CD4-positive, CD25-positive, alpha-beta regulatory T cell (primary cell): ENCODE measurements at places on chromosomes 1 and 21. TPM values are rescaled to one million over a fixed set of nuclear protein-coding genes. Genes with fewer than 3 reads are reported as not detected.

CAMK1G gene
- polyA plus RNA-seq = not detected

DNA sequence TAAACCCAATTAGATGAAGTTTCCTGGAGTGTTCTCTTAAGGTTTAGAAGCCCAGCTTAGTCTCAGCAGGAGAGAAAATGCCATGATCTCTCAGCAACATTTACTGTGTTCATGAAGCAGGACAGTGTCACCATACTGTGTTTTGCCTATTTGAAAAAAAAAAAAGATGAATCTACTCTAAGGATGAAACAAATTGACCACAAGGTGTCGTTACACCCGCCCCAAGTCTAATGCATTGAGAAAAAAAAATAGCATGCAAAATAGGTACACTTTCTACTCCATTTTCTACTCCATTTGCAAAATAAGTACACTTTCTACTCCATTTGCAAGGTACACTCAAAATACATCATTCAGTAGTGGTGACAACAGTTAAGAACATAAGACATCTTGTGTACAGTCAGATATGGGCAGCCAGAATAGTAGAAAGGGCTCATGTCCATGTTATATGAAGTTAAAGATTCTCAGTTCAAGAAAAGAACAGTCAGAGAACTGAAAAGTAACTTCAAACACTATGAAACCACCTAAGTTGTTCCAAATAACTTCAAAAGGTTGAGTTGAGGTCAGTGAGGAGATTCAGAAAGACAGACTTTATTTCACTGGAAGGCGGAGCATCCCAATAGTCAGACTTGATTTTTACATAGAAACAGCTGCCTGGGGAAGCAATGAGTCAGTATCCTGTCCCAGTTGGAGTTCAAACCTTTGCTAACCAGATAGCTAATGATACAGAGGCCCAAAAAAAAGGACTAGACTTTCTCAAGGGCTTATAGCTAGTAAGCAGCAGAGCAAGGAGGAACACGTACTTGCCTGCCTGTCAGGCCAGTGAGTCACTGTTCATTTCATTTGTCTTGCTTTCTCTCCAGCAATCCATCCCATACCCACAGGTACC is 13.3 kb downstream of the PLPPR5 start:
- DNase-seq = no peak

ERICH3 gene
- polyA plus RNA-seq = not detected

DNA sequence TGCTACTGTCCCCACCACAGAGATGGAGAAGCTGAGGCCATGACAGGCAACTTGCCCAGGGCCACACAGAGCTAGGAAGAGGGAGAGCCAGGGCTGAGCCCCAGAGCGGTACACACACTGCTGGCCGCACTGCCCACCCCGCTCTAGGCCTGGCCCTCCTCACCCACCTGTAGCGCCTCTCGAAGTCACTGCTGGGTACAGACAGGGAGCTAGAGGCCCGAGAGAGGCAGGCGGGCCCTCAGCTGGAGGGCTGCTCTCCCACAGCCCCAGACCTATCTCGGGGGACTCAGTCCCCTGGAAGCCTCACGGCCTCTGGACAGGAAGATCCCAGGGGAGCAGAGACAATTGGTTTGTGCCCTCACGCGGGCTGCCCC is 17.3 kb upstream of the PLEKHG5 start:
- DNase-seq = no peak

DNA sequence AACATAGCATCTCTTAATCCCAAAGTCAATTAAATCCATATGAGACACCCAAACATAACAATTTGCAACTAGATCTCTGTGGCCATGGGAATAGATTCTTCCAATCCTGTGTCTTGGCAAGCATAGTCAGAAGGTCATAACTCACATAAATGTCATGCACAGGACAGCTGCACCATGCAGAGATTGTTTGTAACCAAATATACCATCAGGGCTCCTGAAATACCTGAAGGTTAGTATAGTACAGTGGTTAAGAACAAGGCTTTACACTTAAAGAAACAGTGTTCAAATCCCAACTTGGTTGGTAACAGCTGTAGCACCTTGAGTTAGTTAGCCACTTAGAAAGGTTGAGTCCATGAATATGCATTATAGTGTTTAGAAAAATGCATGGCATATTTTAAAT is 82.6 kb upstream of the CCDC190 start:
- DNase-seq = no peak
